Left hindlimb (tissue), 1 donor: ENCODE measurements at places on chromosomes 1 and 21.

DNA sequence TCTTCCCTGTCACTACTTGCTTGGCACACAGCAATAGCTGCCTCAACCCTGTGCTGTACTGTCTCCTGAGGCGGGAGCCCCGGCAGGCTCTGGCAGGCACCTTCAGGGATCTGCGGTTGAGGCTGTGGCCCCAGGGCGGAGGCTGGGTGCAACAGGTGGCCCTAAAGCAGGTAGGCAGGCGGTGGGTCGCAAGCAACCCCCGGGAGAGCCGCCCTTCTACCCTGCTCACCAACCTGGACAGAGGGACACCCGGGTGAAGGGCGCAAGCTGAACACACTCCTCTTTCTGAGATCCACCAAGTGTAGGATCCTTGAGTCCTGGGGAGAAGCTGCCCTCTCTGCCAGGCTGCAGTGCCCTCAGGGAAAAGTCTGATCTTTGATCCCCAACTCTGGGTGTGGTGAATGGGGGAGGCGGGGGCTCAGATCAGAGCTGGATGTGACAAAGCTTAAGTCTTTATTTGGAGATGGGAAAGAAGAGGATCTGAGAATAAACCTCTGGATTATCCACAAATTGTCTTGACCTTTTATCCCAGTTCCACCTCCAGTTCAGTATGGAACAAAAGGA is 1.2 kb downstream of the RXFP4 start:
- DNase-seq: no peak

DNA sequence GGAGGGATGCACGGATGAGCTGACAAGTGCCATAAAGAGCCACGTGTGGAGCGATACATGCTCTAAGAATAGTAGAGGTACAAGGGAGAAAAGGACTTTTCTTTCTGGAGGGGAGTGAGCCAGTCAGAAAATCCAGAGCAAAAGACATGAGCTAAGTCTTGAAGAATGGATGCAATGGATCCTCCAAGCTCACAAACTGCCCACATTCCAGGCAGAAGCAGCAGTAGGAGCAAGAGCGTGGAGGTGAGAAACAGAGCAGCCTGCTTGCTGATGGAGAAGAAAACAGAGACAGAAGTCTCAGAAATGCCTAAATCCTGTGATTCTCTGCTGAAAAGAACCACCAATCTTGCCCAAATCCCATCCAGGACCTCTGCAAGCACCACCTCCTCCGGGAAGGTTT is 78.2 kb upstream of the RALGPS2 start:
- DNase-seq: no peak

DNA sequence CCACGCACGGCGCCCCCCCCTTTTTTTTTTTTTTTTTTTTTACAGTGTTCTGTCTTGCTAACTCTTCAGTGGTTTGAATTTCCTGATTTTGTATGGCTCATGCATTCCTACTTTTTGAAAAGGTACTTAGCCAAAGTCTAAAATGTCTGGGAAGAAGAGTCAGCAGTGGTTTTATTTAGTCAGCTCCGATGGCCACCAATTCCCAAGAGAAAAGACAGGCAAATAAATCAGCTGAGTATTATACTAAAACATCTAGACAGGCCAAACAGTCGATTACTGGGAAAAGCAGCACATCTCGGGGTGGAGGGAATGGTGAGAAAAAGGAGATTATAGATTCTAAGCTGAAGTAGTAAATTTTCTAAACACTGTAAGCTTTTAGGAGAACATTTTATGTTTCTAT is 192.5 kb upstream of the ZRANB2 start:
- DNase-seq: no peak

- no peak for DNase-seq
Observed at GRCh38 chr1:103560427-103560826, 11.0 kb upstream of the AMY2B start.

DNA sequence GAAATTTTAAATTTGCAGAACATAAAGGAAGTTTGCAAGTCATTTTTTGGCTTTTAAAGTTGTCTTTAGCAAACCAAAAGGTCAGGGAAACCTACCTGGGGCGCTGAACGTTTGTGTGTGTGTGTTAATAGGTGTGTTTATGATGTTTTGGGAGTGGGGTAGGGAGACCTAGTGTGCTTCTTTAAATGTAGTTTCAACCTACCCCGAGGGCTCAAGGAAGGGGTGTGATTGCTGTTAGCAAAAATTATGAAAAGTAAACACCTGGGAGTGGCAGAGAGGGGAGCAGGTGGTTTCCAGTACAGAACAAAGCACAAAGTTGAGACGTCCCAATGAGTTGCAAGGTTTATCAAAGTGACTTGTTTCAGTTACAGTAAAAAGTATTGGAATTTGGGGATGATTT is 58.7 kb upstream of the WDR26 start:
- no peak for DNase-seq

DNA sequence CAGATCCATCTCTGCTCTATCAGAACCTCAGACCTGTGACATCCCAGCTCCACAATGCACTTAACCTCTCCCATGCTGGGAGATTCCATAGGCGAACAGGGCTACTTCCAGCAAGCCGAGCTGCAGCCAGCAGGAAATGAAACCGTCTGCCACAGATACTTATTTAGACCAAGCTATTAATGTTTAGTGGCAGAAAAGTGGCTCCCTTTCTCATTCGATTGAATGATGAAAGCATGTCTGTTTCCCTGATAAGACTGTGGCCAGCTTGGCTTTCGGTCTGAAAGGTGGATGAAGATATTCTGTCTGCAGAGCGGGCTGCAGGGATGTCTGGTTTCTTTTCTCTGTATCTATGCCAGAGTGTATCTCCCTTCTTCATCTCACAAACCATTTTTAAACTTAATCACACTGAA is 146.4 kb downstream of the GREM2 start:
- DNase-seq: no peak

DNA sequence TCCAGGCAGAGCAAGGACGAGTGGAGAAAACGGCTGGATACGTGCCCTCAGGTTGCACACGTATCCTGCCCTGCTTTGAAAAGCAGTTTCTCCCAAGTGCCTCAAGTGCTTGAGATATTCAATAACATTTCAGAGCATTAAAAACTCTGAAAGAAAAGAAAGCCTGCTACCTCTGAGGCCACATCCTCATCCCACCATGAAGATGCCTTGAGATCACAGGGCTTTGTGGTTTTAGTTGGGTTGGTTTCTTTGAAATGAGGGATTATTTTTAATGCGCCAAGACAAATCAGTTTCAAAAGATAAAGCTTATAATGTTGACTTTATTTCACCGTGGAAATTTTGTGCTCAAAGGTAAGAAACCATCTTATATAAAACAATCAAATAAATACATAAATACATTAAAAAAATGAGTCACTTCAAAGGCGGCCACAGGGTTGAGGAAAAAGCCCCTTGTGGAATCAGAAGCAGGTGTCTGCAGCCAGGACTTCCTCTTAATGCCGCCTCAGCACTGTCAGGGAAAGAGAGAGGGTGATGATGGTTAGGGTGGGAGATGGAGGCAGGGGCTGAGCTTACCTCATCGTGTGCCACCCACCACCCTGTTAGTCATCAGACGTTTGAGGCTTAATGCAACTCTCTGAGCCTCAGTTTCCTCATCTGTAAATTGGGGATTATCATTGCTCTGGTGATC is 1.4 kb downstream of the NPPB start:
- DNase-seq: no peak

- DNase-seq: no peak
Observed at GRCh38 chr1:17881761-17882160, 126.6 kb downstream of the ACTL8 start.

DNA sequence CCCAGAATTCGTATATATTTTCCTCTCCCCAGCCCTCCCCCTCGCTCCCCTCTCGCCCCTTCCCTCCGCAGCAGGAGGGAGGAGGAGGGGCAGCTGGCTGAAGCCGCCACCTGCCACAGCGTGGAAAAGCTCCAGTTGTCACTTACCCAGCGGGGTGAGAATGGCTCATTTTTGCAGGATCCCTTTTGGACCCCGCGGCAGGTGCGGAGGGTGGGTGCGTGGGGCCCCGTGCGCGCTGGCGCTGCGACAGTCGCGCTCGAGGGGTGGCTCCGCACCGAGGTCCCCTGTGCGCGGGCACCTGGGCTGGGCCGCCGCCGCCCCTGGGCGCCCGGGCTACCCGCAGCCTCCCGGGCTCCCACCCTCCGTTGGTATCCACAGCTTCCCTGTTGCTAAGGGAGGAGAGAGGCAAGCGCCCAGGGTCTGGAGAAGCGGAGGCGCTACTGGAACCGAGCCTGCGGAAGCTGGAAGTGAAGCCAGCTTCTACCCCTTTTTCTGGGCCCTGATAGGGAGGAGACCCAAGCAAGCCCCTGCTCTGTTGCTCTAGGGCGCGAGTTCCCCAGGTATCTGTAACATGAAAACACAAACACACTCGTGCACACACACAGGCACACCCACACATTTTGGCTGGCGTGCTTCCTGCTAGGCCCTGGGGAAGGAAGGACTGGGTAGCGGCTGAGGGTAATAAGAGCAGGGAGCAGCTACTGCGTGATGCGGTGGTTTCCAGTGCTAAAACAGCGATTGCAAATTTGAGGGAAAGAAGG is at the start of gene ERICH3:
Gene ERICH3 (minus strand): TSS at position 442 of the 761 bp plus-strand sequence. CDS start 273 bp downstream, at position 169.
- DNase-seq: peak; percentile 55

DNA sequence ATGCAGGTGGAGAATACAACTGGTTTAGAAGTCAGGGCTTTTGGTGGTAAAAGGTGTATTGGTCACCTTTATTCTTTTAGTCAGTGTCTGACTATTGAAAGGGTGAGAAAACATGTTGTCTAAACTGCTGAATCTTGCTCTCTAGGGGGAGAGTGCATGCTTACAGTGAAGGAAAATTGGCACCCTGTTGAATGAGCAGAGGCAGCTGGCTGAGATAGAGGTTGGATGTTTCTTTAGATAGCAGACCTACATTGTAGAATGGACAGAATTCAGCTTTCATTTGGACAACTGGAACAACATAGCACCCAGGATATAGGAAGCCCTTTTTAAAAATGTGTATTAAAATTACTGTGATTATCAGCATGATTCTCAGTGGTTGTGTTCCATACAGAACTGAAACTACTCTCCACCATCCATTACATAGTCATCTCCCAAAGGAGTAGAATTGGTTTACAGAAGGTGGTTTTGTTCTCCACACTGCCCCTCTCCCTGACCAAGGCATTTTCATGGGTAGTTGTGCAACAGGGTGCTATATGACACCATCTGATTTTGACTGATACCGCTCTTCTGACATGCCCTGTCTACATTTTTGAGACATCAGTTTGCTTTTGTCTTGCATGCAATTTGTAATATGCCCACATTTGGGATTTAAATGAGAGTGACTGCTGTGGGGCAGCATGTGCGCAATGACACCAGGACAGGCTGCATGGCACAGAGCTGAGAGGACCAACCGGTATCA is 16.2 kb downstream of the RHOU start:
- DNase-seq: no peak
